ENCODE measurements at places on chromosomes 1 and 21.

DNA sequence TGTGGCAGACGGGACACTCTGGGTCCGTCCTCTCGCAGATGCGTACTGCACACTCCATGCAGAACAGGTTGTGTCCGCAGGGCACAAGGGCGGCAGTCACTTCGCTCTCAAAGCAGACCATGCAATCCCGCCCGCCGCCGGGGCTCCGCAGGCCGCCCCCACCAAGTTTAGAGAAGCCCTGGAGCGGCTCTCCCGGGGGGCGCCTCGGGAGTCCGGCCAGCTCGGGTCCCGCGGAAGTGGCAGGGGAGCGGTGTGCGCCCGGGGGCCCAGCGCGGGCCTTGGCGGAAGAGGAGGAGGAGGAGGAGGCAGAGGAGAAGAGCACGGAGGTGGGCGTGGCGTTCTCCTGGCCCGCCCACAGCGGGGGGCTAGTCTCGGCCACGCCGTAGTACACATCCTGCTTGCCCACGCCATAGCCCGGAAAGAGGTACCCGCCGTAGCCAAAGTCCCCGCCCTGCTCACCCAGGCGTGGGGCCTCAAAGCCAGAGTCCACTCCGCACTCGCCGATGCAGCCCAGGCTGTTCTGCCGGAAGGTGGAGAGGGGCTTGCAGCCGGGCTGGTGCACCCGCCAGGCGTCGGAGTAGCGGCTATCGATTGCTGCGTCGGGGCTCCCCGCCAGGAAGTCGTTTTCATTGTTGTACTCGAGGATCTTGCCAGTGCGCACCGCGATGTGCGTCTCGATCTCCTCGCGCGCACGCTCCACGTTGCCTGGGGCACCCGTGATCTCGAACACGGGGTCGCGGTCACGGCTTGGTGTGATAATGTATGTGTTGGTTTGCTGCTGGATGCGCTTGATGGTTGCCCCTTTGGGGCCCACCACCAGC lies 5.4 kb downstream of the MEX3A start:
- no peak for ATAC-seq

DNA sequence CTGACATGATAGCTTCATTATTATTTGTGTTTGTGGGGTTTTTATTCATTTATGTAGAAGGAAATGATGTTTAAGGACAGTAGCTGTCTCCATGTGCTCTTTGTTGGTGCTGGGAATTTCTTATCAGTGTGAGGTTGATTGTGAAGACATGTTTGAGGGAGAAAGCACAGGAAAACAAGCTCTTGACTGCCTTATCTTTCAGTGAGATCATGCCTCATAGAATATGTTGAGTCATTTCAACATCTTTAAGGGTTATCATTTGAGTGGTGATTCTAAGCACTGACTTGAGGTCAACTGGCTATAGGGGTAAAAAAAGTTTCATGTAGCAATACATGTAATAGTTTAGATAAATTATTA lies 405.1 kb upstream of the ADAMTS5 start:
- no peak for ATAC-seq

- ATAC-seq: no peak
Measured at GRCh38 chr1:44757420-44757819, 17.8 kb downstream of the KIF2C start.

DNA sequence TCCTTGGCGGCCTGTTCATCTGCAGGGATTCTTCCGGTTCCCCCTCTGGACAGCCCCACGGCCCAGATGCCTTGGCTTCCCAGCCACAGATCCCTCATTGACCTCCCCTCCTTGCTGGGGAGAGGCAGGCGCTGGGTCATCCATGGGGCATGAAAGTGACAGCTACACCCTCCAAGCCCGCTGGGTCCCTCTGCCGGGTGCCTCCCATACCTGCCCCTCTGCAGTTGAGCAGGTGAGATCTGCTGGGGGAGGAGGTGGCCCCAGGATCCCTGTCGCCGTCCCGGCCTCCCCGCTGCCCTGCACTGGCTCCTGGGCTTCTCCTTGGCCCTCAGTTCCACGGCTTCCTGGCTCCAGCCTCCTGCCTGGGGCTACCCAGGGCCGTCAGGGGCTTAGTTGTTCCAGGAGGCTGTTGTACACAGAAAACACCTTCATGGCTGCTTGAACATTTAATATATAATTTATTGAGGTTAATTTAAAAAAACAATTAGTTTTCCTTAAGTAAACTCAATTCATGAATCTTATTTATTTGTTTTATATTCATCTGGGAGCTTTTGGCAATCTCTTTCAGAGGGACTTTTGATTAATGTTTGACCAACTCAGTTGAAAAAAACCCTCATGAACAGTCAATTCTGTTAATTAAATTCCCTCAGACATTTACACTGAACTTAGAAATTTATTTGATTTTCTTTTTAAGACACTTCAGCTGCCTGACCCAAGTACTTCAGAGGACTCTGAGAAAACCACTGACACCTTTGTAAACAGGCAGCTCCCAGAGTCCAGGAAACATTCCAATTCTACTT lies 67.6 kb upstream of the ABCG1 start:
- no peak for ATAC-seq

DNA sequence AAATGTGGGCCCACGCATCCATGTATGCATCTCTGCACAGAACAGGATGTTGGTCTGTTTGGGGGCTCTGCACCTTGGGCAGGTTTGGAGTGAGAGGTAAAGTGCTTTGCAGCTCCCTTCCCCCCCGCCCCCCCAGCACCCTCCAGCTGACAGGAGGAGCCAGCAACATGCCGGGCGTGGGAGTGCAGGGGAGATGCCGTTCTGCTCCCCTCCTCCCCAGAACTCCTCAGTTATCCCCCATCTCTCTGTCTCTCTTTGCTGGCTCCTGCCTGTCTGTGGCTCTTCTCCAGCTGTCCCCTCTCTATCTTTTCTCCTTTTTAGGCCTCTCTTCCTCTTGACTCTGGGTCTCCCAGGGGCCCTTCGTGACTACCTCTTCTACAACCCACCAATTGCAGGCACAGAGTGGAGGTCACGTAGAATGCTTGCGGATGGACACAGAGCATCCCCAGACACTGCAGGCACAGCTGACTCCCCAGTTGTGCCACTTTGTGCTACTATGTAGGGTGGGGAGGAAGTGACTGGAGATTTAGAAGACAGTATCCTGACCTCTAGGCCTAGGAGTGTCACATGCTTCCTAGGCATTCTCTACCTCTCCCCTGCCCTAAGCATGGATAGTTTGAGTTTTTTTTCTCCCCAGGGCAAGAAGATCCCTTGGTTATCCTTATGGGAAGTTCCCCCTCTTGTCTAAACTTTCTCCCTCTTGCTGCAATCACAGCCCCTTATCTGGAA lies 1.7 kb upstream of the RORC start:
- ATAC-seq: no peak

DNA sequence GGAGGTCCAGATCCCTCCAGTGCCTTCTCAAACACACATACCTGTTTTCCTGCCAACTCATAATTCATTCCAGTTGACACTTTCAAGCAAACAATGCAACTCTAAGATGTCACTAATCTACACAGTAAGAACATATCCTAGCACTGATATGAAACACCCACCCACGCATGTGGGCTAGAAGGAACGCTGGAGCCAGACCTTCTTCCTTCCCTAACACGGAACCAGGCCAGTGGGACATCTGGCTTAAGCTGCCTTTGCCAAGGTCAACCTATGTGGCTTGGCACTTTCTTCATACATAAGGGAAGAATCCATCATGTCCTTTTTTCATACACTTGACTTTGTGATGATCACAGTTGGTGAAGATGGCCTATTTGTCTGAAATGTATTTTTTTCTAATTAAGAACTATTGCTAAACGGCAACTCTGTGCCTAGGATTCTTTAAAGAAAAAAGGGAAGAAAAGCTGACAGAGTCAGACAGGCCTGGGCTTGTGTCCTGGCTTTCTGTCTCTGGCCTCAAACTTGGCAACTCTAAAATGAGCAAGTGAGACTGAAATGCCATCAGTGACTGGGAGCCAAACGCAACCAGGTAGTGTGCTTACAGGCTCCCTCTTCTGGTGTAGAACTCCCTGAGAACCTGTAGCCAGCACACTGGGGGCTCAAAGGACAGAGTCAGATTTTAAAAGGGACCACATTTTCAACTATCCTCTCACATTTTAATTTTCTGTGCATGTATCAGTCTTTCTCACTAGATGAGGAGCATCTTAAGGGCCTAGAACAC lies 92.6 kb upstream of the BEND5 start:
- no peak for ATAC-seq

GRCh38 chr1:78586572-78586971 lies 33.7 kb upstream of the IFI44L start:
- no peak for ATAC-seq

GRCh38 chr1:24770881-24771280 lies 25.6 kb downstream of the CLIC4 start:
- ATAC-seq: no peak

GRCh38 chr1:220019071-220019470 lies 27.2 kb downstream of the EPRS1 start:
- no peak for ATAC-seq

- ATAC-seq: peak; percentile 15
Measured at GRCh38 chr21:43864313-43864961, 586 bp upstream of the AGPAT3 start.

DNA sequence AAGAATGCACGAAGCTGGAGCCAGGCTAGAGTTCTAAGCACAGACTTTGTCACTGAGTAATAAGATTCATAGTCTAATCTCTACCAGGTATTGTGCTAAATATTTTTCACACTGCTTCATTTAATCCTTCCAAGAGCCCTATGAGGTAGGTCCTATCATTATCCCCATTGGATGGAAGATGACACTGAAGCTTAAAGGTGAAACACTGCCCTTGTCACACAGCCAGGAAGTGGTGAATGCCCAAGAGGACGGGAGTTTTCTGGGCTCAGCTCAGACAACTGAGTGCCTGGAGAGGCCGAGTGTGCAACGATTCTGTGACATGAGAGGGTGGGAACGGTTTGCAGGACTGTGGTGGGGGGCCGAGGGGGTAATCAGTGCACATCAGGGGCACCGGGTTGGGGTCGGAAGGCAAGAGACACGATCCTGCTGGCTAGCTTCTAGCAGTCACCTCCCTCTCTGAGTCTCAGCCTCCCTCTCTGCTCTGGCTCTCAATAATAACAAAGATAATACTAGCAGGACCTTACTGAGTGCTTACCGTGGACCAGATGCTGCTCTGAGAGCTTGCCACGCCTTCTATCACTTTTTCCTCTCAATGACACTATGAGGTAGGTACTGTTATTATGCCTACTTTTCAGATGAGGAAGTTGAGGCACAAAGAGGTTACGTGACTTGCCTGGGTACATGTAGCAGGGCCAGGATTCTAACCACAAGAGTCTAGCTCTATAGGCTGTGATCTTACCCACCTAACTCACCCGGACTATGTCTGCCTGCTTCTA lies 12.4 kb downstream of the KCNQ4 start:
- peak; percentile 22 for ATAC-seq

DNA sequence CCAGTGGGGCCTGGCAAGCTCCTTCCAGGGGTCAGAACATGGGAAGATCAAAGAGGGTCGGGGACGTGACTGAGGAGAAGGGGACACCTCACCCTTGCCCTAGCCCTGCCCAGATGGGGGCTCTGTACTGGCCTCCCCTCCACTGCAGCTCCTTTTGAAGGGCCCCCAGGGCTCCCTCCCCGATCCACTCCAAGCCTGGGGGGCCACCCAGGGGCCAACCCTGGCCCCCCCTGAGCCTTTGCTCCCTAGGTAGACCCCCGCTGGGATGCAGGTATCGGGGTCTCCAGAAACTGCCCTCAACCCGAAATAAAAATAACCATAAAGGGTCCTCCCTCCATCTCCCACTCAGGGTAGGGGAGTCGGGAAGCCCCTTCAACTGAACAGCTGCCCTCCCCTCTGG lies 37.4 kb upstream of the FAM131C start:
- ATAC-seq: no peak

DNA sequence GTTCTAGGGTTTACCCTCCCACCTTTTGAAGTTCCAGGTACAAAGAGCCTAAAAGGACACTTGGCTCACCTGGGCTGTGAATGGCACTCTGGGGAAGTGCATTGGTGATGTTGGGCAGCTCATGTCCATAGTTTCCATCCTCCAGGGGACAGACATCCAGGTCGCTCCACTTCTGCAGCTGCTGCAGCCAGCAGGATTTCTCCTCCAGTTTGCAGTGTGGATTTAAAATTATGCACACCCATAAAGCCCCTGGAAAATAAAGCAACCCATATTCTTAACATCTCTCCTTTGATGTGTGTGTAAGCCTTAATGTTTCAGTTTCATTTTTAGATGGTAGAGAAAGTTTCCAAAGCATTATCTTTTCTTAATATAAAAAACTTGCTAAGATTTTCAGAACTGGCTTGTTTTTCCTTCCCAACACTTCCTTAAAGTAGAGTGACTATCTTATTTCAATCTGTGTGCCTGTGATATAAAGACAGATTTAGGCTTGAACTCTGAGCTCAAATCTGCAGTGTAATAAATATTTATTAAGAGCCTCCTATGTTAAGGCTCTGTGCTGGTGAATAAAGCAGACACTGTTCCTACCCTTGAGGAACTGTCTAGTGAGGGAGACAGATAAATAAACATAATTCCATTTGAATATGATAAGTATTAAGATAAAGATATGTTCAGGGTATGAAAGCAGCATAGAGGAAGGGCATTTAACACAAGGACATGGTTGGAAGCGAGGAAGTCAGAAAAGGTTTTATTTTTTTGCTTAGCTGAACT lies 39.1 kb downstream of the UROD start:
- ATAC-seq: peak; percentile 86

DNA sequence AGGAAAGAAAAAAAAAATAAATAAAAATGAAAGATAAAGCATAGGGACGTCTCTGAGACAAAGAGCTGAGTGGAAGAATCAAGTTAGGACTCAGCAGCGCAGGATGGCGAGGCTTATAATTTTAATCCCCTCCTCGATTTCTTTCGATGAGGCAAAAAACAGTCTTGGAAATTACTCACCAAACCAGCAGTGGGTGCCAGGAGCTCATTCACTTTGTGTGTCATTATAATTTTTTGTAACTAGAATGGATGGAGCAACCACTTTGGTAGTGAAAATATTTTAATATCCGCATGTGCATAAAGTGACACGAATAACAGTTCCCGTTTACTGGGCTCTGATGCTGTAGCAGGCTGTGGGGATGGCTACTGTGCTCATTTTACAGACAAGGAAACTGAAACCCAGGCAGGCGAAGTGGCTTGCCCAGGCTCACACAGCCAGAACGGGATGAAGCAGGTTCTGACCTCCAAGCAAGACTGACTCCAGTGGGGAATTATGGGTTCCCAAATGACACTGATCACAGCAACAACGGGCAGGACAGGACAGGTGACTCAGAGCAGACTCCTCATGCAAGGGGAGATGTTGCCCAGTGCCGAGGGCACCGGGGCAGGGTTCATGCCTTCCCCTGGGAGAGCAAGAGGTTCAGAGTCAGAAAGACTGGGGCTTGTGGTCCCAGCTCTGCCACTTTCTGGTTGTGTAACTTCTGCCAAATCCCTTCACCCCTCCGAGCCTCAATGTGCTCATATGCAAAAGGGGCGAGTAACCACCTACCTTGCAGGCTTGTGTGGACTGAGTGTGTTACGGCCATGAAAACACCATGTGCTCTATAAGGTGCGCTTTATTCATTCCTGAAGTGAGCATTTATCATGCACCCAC lies 63.6 kb downstream of the RUNX3 start:
- ATAC-seq: no peak

DNA sequence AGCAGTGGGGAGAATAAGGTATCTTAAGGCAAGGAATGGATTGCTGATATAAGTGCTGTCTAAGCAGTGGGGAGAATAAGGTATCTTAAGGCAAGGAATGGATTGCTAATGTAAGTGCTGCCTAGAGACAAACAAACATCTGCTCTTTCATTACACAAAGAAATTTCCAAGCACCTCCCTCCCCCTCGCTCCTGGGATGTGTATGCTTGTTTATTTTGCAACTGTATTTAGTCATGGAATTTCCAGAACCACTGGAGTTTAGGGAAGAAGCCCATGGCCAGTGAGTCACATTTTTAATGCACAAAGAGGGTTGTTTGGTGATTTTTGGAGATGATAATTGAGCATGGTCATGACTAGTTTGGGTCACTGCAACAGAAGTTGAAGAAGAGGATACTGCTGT lies 21.5 kb downstream of the PDPN start:
- no peak for ATAC-seq

Data from activated CD4-positive, CD25-positive, alpha-beta regulatory T cell treated with anti-CD3 and anti-CD28 coated beads, Interleukin-2, amount 50 U/mL, for 24 hours (primary cell).